ENCODE measurements at places on chromosomes 5 and 9. TPM values are rescaled to one million over a fixed set of nuclear protein-coding genes. Genes with fewer than 3 reads are reported as not detected.
A peak's percentile ranks its signal among the peaks of the same experiment; 100 is the strongest.

Gene RMI1
- total RNA-seq, result 11.4 TPM

DNA sequence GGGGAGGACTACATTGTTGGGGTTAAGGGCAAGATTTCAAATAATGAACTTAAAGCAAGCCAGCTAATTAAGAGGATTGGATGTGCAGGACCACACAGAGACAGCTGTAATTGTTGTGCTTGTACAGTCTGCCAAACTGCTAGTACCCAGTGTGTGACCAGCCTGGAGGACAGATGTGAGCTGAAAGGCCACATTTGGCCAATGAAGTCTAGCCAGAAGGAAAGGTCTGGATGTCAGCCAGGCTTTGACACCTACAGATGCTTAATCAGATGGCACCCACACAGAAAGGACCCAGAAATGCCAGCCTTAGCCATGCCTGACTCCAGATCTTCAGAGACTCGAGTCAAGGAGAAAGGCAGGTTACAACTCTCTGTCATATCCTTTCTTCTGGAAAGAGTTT, 491.1 kb downstream of the KIF4B start:
- no peak for DNase-seq

Gene EGR1
- 5.5 TPM for total RNA-seq

Gene TTC39B
- total RNA-seq, result 5.4 TPM

GRCh38 chr9:101764472-101764871, 26.0 kb upstream of the GRIN3A start:
- no peak for DNase-seq

DNA sequence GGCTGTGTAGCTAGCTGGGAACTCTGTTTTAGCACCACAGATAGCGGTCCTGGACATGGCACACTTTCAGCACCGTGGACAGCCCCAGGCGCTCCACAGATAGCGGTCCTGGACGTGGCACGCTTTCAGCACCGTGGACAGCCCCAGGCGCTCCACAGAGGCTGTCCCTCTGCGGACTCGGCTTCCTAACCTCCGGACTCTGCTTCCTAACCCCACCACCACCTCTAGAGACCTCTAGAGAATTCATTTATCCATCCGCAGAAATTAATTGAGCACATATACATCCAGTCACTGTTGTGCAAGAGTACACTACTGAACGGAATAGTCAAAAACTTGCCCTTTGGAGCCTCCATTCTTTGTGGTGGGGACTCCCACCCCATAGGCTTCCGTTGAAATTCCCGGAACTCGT, 27.4 kb downstream of the UNC5A start:
- DNase-seq, result peak; percentile 73

DNA sequence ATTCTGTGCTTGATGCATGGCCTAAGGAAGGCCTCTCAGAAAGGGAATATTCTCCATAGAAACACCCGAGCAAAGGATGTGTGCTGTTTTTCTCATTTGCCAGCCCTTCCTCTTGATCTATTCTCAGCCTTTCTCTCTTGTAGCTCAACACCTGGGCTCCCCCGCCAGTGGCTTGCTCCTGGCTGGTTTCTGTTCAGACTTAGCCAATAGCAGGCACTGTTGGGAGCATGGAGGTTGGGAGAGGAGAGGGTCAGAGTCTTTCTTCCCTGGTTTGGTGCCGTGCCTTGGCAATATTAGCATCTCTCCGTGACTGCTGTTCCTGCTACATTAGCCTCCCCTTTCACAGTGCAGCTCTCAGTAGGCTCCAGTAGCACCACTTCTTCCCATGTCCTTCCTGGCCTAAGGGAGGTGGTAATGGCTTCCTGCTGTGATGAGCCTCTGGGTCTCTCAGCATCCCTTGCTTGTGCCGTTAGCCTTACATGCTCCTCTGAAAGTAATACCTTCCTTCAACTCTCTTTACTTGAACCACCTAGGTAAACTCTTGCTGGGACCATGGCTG, 269.7 kb upstream of the GAS1 start:
- no peak for DNase-seq

- no peak for DNase-seq
Observed at GRCh38 chr9:90706230-90706629, 63.6 kb upstream of the DIRAS2 start.

Gene STING1
- total RNA-seq, result 127 TPM

- DNase-seq, result no peak
Observed at GRCh38 chr5:168608386-168608785, 29.2 kb upstream of the PANK3 start.

Gene PCDHGA4
- total RNA-seq, result 3.0 TPM

DNA sequence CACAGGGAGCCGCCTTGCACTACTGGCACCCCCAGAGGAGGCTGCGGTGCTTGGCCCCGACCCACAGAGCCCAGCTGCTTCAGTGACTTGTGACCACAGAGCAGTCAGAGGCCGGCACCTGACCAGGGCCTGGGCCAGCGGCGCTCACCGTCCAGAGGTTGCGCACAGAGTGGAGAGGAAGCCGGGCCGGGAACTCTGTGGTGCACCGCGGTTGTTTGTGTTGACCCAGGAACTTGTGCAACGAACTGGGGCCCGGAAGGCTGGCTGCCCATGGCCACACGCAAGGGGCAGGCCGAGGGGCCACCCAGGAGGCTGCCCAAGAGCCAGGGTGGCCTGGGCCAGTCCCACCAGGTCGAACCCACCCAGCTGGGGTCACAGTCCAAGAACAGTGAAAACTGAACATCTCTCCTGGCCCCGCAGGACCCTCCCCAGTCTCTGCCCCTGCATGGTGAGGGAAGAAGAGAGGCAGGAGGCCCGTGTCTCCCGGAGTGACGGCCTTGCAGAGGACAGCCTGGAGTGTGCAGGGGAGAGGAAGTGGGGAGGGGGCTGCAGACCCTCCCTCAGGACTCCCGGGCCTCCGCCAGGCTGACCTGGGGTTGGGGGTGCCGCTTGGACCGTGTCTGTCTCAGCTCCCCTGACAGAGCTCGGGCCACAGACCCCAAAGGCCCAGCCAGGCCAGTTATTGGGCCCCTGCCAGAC, 42.8 kb upstream of the EGFL7 start:
- DNase-seq, result no peak

- DNase-seq, result no peak
Observed at GRCh38 chr5:164498438-164498837, 993.0 kb downstream of the MAT2B start.

DNA sequence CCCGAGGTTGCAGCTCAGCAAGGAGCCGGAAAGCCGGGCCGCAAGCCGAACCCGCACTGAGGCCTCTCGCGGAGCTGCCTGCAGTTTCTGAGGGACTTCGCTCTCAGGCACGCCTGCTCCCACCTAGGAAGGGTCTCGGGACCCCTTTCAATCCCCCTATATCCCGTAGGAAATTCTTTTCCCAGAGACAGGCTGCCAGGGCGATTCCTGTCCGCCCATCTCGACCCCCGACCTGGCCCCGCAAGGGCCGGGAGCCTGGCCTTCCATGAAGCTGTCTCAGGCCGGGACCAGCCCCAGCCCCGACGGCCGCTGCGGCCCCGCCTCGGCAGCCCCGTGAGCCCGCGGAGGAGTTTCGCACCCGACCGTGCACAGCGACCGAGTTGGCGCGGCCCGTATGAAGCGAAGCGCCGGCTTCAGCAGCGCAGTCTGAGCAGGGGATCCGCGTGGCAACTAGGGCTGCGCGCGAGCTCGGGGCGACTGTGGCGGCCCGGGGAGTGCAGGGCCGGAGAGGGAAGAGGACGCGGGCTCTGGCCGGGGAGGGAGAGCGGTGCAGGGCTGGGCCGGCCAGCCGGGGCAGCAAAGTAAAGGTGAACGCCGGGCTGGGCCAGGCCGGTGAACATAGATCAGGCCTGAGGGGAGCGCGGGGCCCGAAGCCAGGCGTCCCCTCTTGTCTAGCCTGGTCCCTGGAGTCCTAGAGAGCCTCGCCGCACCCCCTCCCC, 977 bp upstream of the PRDM12 start:
- DNase-seq, result no peak

Gene C9orf50
- total RNA-seq, result not detected

Gene NMUR2
- total RNA-seq, result not detected

DNA sequence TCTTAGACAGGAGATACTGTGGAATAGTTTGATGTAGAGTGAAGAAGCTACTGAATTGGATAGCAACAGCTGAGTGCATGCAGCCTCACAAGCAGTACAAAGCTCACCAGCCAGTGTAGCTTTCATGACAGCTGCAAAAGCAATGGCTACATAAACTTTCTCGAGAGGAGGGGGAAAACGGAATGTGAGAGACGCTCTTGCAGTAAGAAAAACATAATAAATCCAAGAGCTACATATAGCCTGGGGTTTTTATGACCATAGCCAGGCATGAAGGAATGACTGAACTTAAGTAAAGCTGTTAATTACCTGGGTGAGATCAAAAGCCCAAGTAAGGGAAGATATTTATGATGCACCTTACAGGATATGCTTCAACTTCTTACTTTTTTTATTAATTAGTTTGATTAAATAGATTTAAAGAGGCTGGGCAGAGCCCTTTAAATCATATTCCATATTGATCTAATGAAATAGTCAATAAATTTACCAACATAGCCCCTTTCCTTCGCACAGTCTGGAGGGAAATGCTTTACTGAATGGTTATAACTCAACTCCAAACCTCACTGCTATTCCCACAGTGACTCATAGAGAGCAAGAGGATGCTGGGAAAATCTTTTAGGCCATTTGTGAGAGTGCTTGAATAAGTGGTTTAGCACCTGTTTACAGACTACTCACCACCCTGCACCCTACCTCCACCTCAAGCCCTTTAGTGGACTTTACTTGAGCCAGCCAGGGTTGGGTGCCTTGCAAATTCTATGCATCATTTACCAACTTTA, 407.2 kb upstream of the CLINT1 start:
- no peak for DNase-seq

Gene PFN3
- not detected for total RNA-seq

- DNase-seq, result no peak
Observed at GRCh38 chr9:86408121-86408520, 53.9 kb upstream of the TUT7 start.

- no peak for DNase-seq
Observed at GRCh38 chr5:33711094-33711679, 180.6 kb downstream of the ADAMTS12 start.

GRCh38 chr5:176996780-176997179, 9.8 kb downstream of the UIMC1 start:
- DNase-seq, result no peak

GRCh38 chr5:315488-316209, 5.9 kb upstream of the AHRR start:
- no peak for DNase-seq

GRCh38 chr5:83866181-83866580, 145.5 kb upstream of the HAPLN1 start:
- no peak for DNase-seq

DNA sequence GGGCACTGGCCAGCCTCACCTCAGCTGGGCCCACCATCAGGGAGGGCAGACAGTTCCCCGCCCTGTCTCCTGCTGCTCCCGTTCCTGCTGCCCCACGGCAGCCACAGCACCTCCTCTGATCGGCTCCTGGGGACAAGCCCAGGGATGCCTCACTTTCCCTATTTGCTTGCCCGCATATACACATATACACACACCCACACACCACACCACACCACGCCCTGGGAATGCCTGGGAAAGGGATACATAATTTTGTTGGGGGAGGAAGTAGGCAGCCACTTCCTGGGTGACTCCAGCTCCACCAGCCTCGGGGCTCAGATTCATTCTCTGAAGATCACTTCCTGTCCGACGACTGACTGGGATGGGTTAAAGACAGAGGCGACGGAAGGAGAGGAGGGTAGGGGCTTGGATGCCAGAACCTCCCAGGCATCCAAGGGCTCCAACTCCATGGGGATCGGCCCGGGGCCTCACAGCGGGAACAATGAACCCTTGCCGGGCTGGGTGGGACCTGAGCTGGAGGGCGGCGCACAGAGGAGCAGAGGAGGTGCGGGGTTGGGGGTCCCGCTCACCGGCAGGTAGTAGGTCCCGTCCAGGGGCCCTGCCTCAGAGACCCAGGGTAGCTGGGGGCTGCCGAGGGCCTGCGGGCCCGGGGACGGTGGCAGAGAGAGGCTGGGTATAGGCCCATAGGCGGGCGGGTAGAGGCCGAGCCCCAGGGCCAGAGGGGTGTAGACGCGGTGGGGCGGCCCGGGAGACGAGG, 2.0 kb upstream of the MZB1 start:
- DNase-seq, result no peak

Gene NME5
- 1.4 TPM for total RNA-seq
